ENCODE measurements at places on chromosomes 5 and 9.

DNA sequence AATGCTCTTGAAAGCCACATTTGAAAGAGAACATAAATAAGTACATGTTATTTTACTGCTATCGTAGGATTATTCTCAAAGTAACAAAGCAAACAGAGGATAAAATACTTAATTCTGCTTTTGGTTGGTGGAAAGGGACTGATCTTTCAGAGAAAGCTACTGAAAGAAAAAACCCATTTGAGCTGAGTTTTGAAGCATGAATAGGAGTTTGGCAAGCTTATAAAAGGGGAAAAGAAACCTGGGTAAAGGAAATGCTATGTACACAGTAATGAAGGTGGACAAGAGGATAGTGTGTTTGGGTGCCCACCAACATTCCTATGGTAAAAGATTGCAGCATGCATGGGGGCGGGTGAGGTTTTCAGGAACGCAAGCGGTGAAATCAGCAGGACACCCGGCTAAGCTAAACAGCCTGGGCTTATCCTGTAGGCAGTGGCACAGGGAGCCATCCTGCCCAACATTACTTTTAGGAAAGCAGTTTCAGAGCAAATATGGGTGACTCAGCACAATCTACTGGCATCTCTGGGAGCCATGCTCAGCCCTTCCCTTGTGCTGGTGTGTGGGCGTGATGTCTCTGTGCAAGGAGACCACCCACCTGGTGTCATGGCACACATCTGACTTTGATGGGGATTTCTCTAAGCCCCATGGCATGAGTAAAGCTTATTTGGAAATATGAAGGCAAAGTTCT is 673.9 kb upstream of the KLF4 start:
- DNase-seq, result no peak

DNA sequence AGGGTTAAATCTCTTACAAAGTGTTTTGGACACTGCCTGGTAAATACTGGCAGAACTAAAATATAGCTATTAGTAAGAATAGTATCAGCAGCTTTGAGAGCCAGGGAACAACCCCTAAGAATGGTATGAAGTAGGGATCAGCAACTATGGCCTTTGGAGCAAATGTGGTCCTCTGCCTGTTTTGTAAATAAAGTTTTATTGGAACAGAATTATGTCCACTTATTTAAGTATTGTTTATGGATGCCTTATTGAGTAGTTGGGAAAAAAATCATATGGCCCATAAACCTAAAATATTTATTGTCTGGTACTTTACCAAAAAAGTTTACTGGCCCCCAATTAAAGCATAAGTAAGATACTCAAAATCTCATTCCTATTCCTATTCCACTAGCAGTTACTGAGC is 182.2 kb downstream of the PALM2AKAP2 start:
- no peak for DNase-seq

- DNase-seq, result no peak
These were observed 3.0 kb downstream of the DAP start for GRCh38 chr5:10757922-10758555.

GRCh38 chr5:173020643-173021042 is 35.5 kb upstream of the CREBRF start:
- no peak for DNase-seq

DNA sequence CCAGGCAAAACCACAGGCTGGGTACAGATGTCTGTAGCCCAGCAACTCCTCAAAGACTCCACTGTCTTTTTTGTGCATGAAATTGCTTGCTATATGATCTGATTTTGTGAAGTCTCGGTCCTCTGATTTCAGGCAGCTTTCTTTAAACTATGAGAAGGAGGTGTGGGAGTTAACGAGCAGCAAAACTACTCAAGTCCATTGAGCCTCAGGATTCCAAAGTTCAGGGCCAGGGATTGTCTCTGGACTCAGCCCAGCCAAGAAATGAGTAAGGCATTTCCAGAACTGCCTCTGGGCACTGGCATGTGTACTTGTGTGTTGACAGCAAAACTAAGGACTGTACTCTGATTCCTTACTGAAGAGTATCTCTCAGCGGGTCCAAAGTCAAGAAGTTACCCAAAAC is 53.4 kb upstream of the GLIS3 start:
- no peak for DNase-seq

DNA sequence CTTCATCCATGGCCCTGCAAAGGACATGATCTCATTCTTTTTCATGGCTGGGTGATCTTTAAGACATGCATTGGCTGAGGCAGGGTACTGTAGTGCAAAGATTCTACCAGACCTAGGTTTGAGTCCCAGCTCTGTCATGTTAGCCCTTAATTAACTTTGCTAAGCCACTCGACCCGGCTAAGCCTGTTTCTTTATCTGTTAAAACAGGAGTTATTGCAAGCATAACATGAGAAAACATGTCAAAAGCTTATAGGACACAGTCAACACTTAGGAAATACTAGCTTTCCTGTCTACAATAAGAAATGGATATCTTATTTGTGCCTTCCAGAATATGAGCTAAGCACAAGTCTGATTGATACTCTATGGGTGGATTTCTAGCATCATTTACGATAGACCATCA is 92.6 kb downstream of the RASEF start:
- DNase-seq, result no peak
